ENCODE measurements at places on chromosomes 4 and X.

DNA sequence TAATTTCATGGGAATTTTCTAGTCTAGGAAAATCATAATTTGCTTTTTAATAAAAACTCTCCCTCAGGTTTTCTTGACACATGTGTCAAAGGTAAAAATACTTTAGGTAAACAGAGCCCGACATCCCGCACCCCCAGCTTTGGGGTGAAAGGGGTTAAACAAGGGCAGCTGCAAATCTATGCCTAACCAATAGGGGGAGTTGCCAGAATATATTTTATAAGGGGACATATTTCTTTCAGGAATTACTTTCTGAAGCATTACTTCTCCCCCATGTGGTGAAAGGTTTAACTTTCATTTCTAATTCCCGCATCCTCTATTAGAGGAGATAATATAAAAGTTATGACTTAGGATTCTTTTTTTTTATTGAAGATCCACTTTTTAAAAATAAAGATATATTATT lies 53.9 kb upstream of the HEPH start:
- DNase-seq, result peak; percentile 0

DNA sequence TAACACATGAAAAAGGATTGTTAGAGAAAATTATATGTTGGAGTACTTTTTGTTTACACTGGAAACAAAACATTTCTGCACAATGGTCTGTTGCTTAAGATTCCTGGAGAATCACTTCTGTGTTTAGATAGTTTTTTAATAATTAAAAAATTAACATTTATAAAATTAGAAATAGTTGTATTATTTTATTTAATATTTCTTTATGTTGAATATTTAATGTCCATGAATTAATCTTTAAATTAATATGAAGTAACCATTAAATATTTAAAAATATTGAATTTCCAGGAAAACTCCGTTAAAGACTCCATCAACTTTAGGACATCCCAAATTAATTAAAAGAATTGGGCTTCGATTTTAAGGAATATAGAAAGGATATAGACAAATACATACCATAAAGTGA lies 797.1 kb upstream of the GALNTL6 start:
- no peak for DNase-seq

DNA sequence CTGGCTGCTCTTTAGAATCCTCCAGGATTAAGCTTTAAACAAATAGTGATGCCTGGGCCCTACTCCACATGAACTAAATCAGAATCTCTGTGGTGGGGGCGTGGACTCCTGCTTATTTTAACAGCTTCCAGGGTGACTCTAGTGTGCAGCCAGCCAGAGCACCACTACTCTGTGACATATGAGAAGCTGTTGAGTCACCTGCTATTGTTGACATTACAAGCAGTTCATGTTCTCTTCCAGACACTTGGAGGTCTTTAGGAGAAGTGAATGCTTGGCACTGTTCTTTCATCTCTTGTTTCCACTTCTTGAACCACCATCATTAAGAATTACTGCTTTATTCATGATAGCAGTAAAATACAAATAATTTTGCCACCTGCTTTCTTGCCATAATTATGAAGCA lies 426 bp upstream of the C4orf51 start:
- peak; percentile 77 for DNase-seq

- no peak for DNase-seq
Measured at GRCh38 chrX:6095469-6095868, 133.2 kb downstream of the NLGN4X start.

- DNase-seq, result no peak
Measured at GRCh38 chrX:21490341-21490740, 116.1 kb downstream of the CNKSR2 start.

DNA sequence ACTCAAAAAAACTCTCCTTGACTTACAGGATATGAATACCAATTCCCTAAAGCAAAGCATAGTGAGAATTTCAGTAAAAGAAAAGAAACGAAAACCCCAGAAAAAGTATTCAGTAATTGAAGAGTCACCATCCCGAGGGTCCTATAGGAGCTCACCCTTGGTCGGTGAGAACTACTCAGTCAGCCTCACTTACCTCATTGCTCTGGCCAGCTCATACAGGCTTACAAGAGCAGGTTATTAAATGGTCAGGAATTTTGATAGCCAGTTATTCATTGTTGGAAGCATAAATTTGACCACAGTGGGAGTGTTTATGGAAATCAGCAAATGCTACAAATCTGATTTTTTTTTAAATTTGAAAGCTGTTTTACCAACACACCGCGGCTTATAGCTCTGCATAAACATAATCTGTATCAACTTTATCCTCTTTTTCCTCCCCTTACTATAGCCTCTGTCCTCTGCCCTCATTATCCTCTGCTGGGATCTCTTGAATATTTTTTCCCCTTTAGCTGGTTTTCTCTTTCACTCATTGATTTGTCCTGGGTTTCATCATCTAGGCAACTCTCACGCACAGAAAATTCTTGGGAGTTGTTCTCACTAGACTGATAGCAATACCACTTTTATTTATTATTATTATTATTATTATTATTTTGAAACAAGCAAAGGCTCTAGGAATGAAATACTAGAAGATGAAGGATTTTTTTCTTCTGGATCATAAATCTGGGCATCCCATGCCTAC lies 11.0 kb upstream of the CXCL2 start:
- DNase-seq, result peak; percentile 72

DNA sequence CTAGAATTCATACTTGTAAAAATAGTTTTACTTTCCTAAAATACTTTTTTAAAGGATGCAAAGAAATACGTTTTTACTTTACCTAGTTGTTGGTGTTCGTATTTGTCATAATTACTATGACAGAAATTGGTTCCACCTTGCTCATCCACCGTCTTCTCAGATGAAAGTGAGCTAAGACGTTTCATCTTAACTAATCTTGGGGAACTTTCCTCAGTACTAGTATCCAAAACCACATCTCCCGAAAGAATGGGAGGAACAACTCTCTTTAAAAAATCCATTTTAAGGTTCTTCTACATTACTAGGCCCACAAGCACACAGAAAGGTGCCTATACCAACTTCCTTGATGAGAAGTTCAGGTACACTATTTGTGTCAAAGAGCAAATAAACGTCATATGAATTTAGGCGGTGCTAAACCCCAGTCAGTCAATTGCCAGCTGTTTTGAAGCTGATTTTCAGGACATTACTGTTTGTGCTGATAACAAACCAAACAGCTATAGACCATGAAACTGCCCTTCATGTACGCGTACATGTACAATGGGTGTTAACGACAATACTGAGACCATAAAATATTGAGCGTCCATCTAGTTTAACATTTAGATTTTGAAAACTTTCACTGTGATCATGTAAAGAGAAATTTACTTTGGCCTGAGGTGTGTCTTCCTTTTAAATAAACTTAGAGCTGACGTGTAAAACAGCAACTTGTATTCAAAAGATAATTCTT lies 99.1 kb downstream of the FRYL start:
- DNase-seq, result no peak

GRCh38 chr4:107956011-107956410 lies 24.7 kb downstream of the CYP2U1 start:
- no peak for DNase-seq

GRCh38 chrX:41781500-41781899 lies 57.5 kb downstream of the GPR82 start:
- peak; percentile 56 for DNase-seq

- no peak for DNase-seq
Measured at GRCh38 chr4:162931286-162931685, 235.4 kb downstream of the NAF1 start.

DNA sequence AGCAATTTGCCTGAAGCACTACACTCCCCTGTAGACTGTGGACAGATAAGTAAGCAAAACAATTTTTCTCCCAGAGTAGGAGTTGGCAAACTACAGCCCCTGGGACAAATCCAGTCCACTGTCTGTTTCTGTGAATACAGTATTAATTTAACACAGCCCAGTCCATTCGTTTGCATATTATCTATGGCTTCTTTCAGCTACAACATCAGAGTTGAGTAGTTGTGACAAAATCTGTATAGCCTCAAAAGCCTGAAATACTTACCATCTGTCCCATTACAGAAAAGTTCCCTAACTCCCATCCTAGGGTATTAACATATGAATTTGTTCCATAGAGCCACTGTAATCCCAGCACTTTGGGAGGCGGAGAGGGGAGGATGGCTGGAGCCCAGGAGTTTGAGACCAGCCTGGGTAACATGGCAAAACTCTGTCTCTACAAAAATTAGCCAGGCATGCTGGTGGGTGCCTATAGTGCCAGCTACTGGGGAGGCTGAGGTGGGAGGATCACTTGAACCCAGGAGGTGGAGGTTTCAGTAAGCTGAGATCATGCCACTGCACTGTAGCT lies 53.0 kb downstream of the AMELX start:
- DNase-seq, result peak; percentile 7

- DNase-seq, result no peak
Measured at GRCh38 chrX:103338663-103339062, 8.6 kb downstream of the TCEAL7 start.
